ENCODE measurements at places on chromosomes 5 and 9. TPM values are rescaled to one million over a fixed set of nuclear protein-coding genes. Genes with fewer than 3 reads are reported as not detected.

Gene TRPM6
- not detected for total RNA-seq

Gene FOXI1
- total RNA-seq = not detected

Gene SLC34A1
- 0.43 TPM for total RNA-seq

Gene ANKHD1
- 47.5 TPM for total RNA-seq

Gene ALDH1A1
- 6.2 TPM for total RNA-seq

Gene PCDHGB7
- total RNA-seq = 3.4 TPM

Gene NEUROG1
- total RNA-seq = not detected

Gene PRR16
- total RNA-seq = 0.48 TPM

Gene GGTA1
- total RNA-seq = not detected

Gene SYK
- total RNA-seq = 15.2 TPM

Gene ANKRD31
- total RNA-seq = under 0.01 TPM

Gene ADRB2
- total RNA-seq = 42.4 TPM

Gene OR5C1
- total RNA-seq = not detected

Gene SPATA31C1
- total RNA-seq = not detected

Measured in tracheal epithelial cell (primary cell).